Keratinocyte (primary cell): ENCODE measurements at places on chromosomes 2 and 18.

GRCh38 chr2:239883326-239884050 lies 141.7 kb downstream of the NDUFA10 start:
- DNase-seq = no peak

DNA sequence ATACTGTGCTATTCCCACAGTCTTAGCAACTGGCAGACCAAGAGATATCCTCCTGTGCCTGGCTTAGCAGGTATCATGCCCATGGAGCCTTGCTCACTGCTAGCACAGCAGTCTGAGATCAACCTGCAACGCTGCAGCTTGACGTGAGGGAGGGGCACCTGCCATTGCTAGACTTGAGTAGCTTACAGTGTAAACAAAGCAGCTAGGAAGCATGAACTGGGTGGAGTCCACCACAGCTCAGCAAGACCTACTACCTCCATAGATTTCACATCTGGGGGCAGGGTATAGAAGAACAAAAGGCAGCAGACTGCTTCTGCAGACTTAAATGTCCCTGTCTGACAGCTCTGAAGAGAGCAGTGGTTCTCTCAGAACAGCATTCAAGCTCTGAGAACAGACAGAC lies 74.8 kb downstream of the AKAIN1 start:
- DNase-seq = no peak

- no peak for DNase-seq
Measured at GRCh38 chr2:85131116-85131515, 2.1 kb upstream of the TCF7L1 start.

DNA sequence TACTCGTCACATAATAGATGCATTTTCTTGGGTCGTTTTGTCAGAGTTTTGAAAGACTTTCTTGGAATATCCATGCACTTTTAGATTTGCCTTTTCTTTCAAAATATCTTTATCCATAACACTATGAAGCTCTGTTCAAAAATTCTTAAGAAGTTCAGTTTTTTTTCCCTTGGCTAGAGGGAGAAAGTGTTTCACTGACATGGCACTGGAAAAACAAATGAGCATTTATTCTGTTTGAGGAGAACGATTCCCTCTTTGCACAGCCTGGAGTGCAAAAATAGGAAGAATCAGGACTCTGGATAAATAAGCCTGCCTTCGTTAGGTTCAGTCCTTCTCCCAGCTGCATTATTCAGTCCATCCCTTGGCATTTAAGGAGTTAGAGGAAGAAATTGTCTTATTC lies 91.0 kb upstream of the RPE start:
- DNase-seq = no peak

DNA sequence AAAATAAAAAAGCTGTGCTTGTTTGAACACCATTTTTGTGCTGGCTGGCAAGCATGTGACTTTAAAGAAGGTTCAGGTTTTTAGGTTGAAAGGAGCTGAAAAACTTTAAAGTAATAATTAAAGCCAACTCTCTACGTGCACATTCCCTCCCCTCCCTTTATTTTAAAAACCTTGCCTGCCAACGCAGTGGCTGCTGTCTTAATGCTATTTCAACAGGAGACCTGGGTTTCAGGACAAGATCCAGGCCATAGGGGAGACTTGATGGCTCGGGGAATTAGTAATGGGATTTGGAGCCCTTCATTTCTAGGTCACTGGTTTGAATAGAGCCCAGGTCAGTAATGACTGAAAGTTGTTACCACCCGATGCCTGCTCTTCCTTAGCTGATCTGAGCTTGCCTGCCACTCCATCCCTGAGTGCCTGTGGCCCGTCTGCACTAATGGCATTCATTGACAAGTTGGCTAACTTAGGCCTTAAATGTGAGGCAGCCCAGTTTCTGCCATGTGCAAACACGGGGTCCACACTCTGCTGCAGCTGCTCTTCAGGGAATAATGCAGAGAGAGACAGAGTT lies 1233.2 kb upstream of the ZEB2 start:
- DNase-seq = no peak

GRCh38 chr2:181421131-181421458 lies 36.1 kb upstream of the ITGA4 start:
- DNase-seq = no peak

- DNase-seq = peak; percentile 58
Measured at GRCh38 chr2:134181219-134181618, 72.7 kb upstream of the MGAT5 start.

DNA sequence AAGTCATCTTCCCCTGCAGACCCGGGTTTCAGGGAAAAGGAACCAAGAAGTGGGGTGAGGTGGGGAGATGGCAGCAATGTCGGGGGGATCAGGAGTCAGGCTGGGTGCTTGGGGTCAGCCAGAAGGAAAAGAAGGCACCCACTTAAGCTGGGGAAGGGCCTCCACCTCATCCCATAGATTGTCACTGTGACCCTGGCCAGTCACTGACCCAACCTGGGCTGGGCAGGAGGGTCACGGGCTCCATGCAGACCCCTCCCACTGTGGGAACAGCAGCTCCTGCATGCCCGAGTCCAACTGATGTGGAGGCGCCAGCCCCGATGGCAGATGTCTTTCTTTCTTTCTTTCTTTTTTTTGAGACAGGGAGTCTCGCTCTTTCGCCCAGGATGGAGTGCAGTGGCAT lies 53.6 kb upstream of the HAAO start:
- no peak for DNase-seq

DNA sequence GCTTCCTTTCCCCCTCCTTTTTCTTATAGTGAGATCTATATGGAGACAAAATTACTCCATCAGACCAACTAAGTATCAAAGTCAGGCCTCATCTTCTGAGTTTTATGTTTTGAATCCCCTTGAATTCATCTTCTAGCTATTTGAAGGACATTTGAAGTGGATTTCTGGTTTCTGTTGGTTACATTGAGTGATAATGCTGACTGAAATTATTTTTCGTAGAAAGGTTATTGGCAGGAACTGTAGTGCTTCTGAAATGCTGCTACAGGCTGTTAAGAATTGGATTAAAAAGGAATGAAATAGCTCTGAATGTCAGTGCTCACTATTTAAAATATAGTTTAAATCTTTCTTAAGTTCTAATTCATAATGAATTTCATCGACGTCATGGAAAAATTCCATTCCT lies 361.0 kb upstream of the TMEFF2 start:
- DNase-seq = no peak

- DNase-seq = no peak
Measured at GRCh38 chr2:71951083-71951468, 196.6 kb downstream of the CYP26B1 start.

GRCh38 chr2:143230506-143231253 lies 101.5 kb downstream of the ARHGAP15 start:
- no peak for DNase-seq

DNA sequence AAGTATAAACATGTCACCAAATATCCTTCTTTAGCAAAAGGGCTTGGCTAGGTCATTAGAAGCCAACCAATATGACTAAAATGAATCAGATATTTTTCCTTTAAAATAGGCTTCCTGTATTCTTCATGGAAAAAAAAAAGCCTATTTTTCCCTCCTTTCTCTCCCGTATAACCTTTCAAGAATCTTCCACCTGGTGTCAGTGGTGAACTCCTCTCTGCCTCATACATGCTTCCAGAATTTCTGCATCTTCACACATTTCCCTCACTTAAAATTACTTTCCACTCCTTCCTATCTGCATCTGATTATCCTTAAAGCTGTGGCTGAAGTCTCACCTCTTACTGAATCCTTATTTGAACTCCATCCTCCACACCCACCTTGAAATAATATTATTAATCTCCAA lies 116.9 kb upstream of the FANCL start:
- DNase-seq = no peak

DNA sequence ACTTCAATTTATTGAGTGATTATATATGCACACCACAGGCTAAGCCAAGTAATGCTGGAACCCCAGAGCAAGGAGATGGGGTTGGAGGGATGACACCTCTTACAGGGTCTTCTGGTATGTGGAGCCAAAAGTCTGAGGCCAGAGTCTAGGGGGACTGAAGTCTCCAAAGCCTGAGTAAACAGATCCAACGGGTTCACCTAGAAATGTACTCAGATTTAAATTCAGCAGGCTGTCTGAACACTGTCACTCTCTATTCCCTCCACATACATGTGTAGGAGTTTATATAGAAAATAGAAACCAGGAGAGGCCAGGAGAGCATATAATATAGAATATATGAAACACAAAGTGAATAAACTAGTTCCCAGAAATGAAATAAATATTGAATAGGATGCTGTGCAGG lies 76.1 kb downstream of the PPP1R1C start:
- no peak for DNase-seq

DNA sequence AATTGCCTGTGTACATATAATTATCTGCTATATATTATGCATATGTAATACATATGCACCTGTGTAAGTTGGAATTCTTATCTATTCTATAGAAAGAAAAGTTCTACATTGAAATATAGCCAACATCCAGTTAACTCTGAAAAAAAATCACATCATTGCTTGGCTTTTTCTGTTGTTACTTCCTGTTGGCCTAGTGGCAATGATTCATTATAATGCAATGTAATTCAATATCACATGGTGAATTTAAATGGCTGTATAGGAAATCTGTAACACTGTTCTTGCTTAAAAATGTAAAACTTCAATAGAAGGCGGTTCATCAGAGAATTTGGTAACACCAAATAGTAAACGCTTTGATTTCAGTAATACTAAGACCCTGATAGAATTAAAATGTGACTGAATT lies 44.5 kb upstream of the MAP4K3 start:
- no peak for DNase-seq
